Immature natural killer cell (primary cell): ENCODE measurements at places on chromosomes 5 and 9. TPM values are rescaled to one million over a fixed set of nuclear protein-coding genes. Genes with fewer than 3 reads are reported as not detected.

GRCh38 chr9:98838155-98838867, 30.8 kb downstream of the GALNT12 start:
- DNase-seq = no peak

Gene ARL10
- 0.02 TPM for polyA plus RNA-seq

DNA sequence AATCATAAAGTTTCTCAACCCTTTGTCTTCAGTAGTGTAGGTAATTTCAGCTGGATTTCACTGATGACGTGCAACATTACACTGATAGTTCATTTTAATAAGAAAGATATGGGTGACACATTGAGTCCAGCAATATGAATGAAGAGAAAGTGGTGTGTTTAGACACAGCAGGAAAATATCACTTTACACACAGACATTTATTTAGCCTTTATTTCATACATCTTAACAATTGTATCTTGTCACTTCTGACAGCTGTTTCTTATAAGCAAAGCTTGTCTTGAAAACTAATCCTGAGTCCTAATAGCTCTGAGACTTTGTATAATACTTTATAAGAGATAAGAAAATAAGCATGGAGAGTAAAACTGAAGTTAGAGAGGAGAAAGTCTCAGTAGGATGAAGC, 720.5 kb upstream of the NUDT12 start:
- no peak for DNase-seq

Gene ENTPD8
- not detected for polyA plus RNA-seq

DNA sequence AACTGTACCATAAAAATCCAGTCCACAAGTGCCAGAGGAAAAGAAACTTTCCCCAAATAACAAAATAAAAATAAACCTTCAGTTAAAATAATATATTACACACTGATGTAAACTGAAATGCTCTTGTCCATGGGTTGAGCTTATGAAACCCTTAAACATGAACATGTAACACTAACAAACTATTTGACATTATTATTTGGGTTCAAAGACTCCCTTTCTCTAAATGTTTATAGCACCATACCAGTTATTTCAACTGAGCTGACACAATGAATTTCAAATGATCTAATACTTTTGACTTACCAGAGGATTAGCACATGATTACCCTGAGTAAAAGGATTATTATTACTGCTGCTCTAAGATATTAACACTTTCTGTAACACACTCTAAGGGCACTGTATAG, 251.1 kb downstream of the BNC2 start:
- no peak for DNase-seq
